ENCODE measurements at places on chromosomes 3 and 15.

DNA sequence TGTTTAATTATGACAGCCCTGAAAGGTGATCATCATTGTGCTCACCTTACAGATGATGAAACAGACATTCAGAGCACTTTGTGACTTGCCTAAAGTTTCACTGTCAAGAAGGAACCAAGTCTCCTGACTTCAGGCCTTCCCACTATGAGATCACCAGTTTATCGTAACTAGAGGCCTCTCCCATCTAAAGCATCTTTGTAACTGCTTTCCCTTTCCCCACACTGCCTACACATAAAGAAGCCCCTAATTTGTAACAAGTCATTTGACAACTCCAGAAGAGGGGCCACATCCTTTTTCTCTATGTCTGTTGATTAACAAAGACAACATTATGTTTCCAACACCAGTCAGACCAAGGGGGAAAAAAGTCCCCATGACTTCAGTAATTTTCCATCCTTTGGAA lies 1.1 kb downstream of the KLHL6 start:
- peak; percentile 14 for DNase-seq

DNA sequence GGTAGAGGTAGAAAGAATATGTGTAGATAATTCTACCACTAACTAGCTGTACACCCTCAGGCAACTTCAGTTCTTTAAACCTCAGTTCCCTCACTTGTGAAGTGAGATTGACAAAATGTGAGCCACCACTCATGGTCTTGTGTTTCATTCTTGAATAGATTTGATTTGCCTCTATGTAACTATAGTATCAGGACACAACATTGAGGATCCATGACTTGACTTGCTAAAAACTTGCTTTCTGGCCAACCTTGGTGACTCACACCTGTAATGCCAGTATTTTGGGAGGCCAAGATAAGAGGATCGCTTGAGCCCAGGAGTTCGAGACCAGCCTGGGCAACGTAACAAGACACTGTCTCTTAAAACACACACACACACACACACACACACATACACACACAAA lies 115.8 kb upstream of the FLNB start:
- no peak for DNase-seq

GRCh38 chr3:147415874-147416273 lies 6.7 kb downstream of the ZIC1 start:
- no peak for DNase-seq

- DNase-seq = no peak
Observed at GRCh38 chr3:127220497-127220896, 27.6 kb downstream of the PRR23E start.

- no peak for DNase-seq
Observed at GRCh38 chr3:115638991-115639390, 15.7 kb downstream of the GAP43 start.

DNA sequence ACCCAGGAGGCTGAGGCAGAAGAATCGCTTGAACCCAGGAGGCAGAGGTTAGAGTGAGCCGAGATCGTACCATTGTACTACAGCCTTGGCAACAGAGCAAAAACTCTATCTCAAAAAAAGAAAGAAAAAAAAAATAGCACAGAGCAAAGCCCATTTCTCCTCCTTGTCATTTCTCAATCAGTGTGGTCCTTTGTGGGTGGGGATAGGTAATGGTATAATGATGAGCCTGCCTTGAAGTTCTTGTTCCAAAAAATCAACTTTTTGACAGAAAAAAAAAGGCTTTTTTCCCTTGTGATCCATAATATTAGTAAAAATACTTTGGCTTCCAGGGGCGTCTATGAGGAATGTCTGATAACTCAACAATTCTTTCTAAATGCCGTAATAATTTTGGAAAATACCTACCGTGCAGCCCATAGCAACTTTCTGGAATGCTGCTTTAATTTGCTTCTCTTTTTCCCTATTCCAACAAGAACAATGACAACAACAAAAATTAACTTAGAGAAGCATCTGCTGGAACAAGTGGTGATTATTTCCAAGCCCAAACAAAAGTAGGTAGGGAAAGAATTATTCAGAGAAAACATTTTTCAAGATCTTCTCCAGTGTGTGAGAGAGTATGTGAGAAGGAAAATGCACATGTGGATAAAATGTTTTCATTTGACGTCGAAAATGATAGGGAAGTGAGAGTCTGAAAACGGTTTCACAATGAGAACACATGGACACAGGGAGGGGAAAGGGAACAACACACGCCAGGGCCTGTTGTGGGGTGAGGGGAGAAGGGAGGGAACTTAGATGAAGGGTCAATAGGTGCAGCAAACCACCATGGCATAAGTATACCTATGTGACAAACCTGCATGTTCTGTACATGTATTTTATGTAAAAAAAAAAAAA lies 337.8 kb downstream of the RBMS3 start:
- DNase-seq = no peak

DNA sequence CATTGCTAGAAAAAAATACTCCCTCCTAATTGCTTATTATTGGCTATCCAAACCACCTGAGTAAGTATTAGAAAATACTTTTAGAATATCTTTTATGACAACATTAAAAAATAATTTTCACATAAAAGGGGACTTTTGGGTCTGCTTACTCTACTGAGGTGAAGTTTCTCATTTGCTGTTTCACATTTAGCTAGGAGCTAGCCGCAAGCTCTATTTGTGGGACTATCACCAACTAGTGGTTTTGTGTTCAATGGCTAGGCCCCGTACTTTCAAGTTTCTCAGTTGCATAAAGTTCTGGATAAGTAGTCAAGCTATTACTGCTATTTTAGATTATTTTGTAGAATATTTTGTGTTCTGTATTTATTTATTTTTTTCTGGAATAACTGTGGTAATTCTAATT lies 244.2 kb upstream of the SLITRK3 start:
- no peak for DNase-seq

DNA sequence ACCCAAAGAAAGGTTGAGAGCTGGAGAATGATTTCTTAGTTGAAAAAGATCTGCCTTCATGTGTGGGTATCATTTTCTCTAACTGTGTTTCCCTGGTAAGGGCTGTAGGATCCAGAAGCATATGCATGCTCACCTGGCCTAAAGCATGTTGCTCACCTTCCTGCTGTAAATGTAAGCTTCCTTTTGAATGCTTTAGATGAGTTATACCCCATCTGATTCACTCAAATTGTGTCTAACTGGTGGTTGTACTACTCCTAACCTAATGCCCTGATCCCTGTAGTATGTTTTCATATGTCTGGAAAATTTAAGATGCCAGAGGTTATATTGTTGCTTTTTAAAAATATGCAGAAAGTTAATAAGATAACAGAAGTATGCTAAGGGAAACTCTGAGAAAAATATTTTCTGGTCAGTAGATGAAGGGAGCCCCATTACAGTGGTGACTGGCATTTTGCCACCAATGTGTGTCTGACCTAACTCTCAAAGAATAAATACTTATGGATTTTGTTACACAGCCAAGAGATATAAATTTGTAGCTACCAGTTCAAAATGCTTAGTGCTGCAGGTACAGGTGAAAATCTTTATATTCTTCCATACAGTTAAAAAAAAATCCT lies 7.7 kb downstream of the FILIP1L start:
- DNase-seq = no peak

DNA sequence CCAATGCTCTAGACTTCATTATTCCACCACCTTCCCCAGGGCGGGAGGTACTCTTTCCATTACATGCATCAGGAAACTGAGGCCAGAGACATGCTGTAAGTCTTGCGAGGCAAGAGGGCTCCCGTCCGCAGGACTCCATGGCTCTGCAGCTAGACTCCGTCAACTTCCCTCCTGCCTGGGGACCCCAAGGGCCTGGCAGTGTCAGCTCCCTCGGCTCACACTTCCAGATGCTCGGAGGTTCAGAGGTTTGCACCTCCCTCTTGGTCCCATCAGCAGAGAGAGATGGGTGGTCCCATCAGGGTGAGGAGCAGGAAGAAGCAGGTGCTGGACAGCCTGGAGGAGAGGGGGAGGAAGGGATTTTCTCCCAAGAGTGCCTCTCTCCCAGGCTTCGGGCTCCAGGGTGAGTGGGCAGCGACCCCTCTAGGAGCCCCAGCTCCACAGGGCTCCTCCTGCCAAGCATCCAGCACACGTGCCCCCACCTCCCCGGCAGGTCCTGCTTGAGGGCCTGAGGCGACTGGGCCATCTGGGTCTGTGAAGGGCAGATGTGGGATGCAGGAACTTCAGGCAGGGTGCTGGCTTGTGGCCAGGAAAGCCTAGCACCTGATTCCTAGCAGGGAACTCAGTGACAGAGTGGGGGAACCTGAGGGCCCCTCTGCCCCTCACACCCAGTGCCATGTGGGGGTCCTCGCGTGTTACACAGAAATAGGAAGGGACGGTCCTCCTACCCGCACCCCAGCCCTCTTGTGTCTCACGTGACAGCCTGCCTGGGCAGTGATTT lies 9.3 kb downstream of the PAK6 start:
- DNase-seq = no peak

- DNase-seq = no peak
Observed at GRCh38 chr15:67401336-67401735, 119.6 kb upstream of the C15orf61 start.

- no peak for DNase-seq
Observed at GRCh38 chr15:50107591-50108408, 11.2 kb downstream of the ATP8B4 start.

- DNase-seq = no peak
Observed at GRCh38 chr15:96058103-96058851, 272.2 kb upstream of the NR2F2 start.

DNA sequence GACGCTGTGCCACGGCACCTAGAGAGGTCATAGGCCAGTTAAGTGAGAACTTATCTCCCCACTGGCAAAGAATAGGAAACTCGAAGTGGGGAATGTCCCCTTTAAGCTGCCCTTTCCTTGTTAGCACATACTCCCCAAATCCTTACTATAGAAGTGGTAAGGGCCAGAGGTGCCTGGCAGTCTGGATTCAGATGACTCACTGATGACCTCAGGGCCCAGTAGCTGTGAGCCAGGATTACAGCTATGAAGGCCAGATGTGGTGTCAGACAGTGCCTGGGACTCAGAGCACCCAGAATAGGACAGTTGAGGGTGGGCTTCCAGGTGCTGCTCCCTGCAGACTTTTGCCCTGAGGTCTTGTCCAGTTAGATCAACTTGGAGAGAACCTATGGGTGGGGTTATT lies 37.7 kb downstream of the PDIA5 start:
- DNase-seq = no peak

- DNase-seq = no peak
Observed at GRCh38 chr15:70382762-70383458, 285.2 kb upstream of the TLE3 start.

GRCh38 chr15:37002041-37002672 lies 98.2 kb downstream of the MEIS2 start:
- DNase-seq = no peak

GRCh38 chr3:171384101-171384891 lies 75.9 kb downstream of the TNIK start:
- DNase-seq = no peak

DNA sequence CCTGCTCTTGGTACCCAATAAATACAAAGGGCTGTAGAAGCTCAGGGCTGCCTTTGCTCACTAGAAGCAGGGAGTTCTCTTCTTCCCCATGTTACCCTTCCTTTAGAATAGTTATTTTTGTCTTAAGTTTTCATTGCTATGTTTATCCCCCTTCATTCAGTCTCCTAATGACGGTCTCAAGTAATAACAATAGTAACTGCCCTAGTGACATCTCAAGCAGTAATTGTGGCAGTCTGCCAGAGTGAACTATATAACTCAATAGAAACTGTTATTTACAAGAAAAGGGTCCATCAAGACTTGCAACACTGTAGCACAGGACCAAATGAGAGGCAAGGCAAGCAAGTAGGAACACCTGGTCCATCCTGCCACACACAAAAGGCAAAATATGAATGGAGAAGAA lies 32.5 kb upstream of the SIN3A start:
- DNase-seq = no peak

DNA sequence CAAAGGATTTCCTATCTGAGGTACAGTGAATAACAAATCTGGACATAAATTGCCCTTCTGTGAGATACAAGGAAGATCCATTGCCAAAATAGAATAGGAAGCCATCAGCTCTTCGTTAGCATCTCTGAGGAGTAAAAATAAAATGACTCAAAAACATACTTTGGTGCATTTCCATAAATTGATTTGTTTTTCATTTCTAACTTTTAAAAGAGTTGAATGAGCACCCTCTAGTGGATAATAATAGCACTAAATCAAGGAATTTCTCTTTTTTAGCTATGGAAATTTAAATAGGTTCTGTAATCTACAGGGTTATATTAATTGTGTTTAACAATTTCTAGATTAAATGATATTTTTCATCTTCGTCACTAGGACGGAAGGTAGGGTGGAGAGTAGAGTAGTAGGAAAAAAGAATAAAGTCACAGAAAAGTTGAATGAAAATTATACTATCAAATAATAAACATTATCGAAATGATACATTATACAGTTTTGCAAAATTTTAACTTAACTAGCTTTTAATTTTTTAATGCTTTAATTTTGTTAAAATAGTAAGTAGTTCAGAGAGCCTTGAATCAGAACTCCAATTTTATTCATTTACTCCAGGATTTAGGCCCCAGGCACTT lies 6.4 kb downstream of the NSUN3 start:
- DNase-seq = peak; percentile 68

GRCh38 chr3:172553526-172554252 lies 30.5 kb upstream of the TNFSF10 start:
- DNase-seq = no peak

DNA sequence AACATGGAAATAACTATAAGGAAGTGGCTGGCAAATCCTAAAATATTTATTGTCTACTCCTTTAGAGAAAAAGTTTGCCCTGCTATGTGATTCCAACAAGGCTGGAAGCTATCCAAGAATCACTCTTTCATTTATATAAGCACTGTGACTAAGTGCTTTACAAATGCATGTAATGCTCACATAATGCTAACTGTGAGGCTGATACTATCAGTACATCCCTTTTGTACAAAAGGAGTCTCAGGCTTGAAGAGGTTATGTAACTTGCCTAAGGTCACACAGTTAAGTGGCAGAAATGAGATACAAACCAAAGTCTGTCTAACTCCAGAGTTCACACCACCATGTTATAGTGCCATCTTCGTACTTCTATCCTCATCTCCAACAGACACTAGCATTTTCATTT lies 17.0 kb downstream of the TOPBP1 start:
- DNase-seq = no peak

- DNase-seq = no peak
Observed at GRCh38 chr3:190973771-190974170, 111.3 kb upstream of the GMNC start.

DNA sequence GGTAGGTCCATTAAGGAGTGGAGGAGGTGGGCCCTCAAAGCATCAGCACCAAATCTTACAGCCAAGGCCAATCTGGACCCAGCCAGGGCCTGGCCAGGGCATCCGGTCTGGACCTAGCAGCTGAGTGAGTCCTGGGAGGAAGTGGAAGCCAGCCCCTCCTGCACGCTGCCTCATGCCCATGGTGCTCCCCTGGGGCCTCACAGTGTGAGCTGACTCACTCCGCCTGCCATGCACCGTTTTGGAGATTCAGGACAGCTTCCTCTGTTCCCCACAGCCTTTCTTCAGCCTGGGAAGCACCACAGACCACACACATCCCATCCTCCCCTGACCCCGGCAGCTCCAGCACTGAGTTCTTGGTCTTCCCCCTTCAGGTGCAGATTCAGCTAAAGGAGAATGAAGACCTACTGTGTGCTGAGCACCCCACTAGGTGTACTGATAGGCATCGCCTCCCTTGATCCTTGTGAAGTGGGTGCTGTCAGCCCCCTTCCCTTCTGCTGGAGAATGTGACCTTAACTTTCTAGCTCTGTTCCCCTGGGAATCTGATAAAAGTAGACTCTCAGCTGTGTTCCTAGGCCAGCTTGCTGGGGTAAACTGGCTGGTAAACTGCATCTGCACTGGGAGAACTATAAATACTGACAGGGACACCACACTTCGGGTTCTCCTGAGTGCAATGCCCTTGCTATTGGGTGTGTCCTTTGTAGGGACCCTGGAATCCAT lies 36.8 kb upstream of the SEC13 start:
- no peak for DNase-seq
